ENCODE measurements at places on chromosomes 6 and 20.

- no peak for DNase-seq
These were observed 120.8 kb downstream of the BACH2 start for GRCh38 chr6:90175627-90176538.

DNA sequence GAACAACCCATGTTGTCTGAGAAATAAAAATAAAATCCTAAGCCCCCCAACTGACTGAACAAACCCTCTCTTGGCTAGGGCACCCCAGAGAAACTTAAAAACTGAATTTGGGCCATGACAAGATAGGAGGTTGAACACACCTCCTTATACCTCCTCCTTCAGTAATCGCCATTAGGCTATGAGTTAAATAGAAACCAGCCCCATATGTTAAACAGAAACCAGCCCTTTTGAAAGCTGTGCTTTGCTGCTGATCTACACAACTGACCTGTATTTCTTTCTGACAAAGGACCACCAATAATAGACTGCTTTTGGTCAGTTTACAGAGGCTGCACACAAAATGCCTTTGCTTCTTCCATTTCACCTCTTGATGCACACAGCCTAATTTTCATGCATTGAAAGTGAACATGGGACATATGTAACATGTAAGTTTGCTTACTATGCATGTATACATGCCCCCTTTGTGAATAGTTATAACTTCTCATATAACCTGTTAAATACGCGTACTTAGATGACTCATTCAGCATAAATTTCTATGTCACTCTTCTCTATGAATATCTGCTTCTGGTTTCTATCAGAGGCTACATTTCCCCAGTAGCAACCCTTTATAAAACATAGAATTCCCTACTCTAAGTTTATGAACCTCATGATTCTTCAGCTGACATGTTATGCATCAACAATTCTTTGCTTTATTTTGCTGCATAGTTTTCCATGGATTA is 462.9 kb downstream of the COL12A1 start:
- no peak for DNase-seq

DNA sequence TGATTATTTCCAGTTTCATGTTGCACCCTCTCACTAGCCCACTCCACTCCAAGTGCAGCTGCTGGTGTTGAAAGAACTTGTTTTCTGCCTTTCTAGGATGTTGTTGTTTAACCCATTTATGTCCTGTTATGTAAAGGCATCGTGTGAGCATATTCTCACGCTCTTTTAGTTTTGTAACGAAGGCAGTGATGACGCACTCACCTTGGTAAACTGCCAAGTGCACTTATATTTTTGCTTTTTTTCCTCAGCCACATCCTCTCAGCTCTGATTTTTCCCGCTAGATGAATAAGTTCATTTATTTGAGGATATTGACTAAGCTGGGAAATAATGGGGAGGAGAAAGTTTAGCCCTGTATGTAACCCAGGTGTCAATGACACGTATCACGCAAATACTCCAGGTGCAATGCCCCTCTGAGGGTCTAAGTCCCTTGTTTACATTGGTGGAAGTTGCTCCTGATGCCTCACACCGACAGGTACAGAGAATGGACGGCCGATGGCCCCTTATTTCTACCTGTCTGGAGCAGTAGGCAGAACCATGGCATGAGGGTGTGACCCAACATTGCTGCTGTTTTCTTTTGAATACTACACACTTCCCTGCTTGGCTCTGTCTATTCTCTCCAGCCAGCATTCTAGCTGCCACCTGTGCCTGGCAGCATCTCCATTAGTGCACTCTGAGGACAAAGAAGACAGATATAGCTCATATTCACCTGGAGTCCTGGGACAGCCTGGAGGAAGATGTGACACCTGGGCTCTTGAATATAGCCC is 132.7 kb upstream of the SLC24A3 start:
- DNase-seq = no peak

GRCh38 chr6:150715133-150715532 is 115.4 kb downstream of the PLEKHG1 start:
- no peak for DNase-seq

DNA sequence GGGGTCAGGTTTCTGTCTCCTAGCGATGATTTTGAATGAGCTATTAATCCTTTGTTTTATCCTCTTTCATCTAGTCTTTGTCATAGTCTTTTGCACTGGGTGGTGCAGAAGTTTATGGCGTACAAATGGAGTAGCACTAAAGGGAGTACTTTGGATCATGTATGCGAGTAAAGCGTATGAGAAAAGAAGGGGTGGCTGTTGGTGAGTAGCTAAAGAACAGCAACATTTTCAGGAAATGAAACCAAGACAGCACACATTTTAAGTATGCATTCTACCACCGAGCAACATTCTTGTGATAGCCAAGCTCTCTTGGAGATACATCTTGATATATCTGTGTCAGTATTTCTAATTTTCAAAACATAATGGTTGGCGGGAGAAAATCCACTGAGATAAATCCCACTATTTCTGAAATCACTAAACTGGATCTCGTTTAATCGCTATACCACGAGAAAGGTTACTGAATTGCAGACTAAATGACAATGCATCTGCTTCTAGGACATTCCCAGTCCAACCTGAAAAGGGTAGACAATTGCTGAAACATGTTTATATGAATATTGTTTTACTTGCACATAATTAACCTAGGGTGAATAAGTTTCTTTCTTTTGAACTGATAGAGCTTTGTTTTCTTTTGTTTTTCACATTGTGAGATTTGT is 196.1 kb downstream of the TRIM27 start:
- DNase-seq = no peak

DNA sequence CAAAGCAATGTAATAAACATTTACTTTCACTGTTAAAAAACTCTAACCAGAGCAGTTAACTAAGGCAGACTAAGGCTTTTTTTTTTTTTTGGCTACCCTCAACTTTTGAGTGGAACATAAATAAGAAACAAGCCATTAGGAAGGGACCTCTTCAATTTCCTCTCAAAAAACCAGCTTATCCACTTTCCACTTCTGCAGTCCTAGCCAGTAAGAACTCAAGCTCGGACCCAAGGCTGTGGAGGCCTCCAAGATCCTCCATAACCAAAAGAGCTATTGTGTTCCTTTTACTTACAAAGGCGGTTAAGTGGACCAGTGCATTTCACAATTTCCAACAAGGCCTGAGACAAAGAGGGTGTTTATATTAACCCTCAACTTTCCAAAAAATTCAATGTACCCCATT is 5.3 kb downstream of the KCNK5 start:
- DNase-seq = no peak

All from stimulated activated CD4-positive, alpha-beta T cell treated with anti-CD3 and anti-CD28 coated beads, TNF-alpha, amount 100 ng/mL, for 1 hour (primary cell).